Stimulated activated CD4-positive, alpha-beta T cell treated with anti-CD3 and anti-CD28 coated beads, Interleukin-15, amount 100 ng/mL, for 48 hours (primary cell): ENCODE measurements at places on chromosomes 16 and 17.

GRCh38 chr17:75614006-75614405, 19.2 kb upstream of the SMIM5 start:
- no peak for DNase-seq

DNA sequence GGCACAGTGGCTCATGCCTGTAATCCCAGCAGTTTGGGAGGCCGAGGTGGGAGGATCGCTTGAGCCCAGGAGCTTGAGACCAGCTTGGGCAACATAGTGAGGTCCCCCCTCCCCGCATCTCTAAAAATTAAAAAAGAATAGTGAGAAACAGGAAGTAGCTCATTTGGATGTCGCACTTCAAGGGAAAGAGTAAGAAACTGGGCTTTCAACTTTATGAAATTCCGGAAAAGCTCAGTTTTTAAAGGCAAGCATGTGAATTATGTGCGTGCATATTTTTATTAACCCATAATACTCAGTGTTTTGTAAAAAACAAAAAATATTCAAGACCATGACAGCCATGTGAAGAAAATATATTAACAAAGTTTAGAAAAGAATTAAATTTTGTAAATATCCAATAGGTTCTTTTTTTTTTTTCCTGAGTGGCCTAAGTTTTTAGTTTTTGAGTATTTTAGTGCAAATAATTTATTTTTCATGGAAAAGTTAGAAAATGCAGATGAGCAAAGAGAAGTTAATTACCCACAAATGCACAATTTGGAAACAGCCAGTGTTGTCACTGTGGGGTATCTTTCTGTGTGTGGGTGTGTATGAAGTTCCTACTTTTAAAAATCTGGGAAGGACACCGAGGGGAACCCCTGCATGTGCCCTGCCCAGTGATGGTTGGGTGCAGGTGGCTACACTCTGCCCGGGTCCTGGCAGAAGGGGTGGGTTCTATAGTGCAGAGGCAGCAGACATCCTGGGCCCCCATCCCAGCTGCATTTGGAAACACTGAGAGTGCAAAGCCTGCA, 40.0 kb downstream of the CIBAR2 start:
- DNase-seq, result no peak

- no peak for DNase-seq
Observed at GRCh38 chr17:34178092-34178491, 77.0 kb upstream of the CCL2 start.

- DNase-seq, result no peak
Observed at GRCh38 chr17:56141046-56141839, 12.0 kb upstream of the ANKFN1 start.

DNA sequence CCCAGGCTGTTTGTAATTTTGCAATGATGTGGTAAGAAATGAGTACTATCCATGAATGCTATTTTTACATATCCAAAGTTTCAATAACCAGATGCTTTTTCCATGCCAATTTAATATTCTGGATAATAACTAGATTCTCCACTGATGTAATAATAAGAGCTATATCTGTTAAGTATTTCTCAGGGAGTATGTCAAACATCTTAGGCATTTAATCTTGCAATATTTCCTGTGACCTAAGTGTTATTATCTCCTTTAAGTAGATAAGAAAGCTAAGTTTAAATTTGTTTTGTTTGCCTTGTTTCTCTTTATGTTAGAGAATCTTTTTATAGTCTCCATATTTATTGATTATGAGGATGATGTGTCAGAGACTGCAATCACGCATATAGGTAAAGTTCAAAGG, 32.3 kb upstream of the HS3ST3A1 start:
- DNase-seq, result no peak

- DNase-seq, result no peak
Observed at GRCh38 chr16:79194291-79194690, 406.2 kb downstream of the MAF start.

DNA sequence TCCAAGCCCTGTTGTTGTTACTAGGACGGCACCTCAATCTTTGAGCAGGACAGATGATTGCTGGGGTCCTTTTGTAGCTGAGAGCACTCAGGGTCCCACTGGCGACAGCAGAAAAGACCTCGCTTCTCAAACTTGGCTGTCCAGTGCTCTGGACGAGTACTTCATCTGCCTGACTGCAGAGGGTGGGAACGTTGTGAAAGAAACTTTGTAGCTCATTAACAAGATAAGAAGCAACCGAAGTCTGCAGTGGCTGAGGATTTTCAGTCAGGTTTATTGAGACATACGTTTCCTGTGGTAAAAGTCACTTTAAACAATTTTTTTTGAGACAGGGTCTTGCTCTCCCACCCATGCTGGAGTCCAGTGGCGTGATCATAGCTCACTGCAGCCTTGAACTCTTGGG, 191.7 kb downstream of the PRKCB start:
- no peak for DNase-seq

DNA sequence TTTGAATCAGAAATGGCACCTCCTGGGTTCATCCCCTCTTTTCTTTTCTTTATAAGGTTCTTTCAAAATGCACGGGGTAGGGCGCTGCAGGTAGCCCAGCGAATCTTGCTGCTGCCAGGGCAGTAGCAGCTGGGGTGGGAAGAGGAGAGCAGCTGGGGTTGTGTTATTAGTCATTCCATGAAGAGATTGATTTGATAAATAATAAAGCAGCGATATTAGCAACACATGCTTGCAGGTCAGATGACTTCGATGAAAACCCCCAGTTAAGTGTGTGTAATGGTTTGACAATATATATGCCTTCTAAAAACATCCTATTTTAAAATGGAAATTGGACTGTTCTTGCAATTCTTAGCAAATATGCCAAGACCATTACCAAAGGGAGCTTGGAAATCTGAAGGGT, 200.7 kb downstream of the CCDC182 start:
- DNase-seq, result no peak

GRCh38 chr17:73283841-73284282, 22.2 kb upstream of the CPSF4L start:
- no peak for DNase-seq

DNA sequence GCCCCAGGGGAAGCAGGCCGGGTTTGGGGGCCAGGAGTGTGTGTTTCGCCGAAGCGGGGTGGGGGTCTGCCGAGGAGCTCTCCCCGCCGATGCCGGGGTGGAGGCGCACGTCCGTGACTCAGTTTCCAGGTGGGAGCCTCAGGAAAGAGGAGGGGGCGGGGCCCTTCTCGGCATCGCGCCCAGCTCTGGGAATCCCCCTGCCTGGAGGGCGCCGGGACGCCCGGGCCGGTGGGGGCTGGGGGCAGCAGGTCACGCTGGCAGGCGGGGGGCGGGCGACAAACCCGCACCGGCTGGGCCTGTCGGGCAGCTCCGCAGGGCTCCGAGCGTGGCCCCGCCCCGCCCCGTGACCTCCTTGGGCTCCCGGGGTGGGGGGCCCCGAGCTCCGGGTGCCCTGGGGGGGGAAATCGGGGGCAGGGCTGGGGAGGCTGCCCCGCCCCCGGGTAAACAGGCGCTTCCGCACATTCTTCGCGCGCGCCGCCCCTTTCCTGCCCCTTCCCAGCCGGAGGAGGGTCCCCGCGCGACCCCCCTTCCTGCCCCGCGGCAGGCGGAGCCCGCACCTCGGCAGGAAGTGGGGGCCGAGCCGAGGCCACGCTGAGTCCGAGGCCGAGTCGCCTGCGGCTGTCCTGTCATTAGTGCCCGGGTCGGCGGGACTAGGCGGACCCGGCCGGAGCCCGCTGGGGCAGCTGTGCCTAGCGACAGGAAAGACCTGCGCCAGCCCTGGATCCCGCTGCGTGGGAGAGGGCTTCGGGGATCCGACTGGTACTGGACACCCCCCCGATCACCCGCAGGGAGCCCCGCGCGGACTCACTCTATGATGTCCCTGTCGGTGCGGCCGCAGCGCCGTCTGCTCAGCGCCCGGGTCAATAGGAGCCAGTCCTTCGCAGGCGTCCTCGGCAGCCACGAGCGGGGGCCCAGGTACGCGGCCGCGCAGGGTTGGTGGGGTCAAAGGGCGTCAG, 9.3 kb downstream of the RIPOR1 start:
- DNase-seq, result no peak

- no peak for DNase-seq
Observed at GRCh38 chr17:44004077-44004760, at the start of gene NAGS. Gene NAGS (plus strand): TSS chr17:44004622. CDS start chr17:44004664, 42 bp downstream.

GRCh38 chr16:86026916-86027315, 128.0 kb downstream of the IRF8 start:
- DNase-seq, result no peak

DNA sequence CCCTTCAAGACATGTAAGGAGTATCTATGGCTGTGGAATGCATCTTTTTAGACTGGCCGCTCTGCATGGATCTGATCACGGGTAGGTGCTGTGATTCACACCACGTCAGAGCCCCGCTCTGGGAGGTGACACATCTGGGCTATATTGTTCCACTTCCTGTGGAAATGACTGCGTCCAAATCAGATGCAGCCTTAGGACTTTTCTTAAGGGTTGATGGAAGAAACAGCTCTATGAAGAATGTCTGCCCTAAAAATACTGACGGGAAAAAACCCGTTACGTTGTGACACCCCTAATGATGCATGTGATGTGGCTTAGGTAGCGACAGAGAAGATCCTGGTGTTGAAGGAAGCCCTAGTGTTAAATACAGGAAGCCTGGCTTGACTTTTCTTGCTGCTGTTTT, 12.2 kb downstream of the BANP start:
- peak; percentile 73 for DNase-seq

- DNase-seq, result no peak
Observed at GRCh38 chr17:80750263-80750662, 205.6 kb downstream of the RPTOR start.

- no peak for DNase-seq
Observed at GRCh38 chr17:55002458-55002857, 33.9 kb downstream of the STXBP4 start.

DNA sequence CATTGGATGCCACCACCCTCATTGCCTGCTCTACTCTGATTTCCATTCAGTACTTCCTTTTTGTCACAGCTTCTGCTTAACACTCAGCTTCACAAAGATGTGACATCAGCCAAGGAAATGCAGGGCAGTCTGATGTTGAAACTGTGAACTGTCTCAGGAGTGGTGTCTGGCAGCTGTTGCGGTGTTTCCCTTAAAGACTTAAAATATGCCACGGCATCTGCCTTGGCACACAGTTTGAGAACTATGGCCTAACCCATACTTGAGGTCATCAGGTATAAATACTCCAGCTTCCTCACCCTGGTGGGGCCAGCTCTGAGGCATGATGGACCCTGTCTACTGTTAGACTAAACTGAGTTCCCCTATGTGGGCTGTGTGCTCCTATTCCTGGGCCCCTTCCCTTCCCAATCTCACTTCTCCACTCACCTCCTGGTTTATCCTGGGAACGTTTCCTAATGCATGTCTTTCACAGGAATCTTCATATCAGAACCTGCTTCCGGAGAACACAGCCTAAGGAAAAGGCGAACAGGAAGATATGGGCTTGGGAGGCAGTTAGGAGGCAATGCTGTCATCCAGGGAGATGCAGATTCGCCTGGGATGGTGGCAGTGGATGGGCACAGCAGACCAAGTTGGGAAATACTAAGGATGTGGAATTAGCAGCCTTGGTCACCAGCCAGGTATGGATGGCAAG, 96.5 kb downstream of the WSCD1 start:
- no peak for DNase-seq

GRCh38 chr17:41737680-41738023, 3.2 kb upstream of the HAP1 start:
- no peak for DNase-seq

GRCh38 chr17:10119203-10120108, 79.0 kb downstream of the GAS7 start:
- DNase-seq, result no peak

GRCh38 chr16:88078111-88078775, 127.0 kb downstream of the BANP start:
- no peak for DNase-seq

GRCh38 chr17:39750131-39751015, 12.6 kb downstream of the GRB7 start:
- DNase-seq, result no peak

GRCh38 chr17:79802736-79803420, 6.0 kb upstream of the CBX8 start:
- DNase-seq, result no peak

GRCh38 chr17:76252040-76252954, 12.0 kb upstream of the RNF157 start:
- no peak for DNase-seq

DNA sequence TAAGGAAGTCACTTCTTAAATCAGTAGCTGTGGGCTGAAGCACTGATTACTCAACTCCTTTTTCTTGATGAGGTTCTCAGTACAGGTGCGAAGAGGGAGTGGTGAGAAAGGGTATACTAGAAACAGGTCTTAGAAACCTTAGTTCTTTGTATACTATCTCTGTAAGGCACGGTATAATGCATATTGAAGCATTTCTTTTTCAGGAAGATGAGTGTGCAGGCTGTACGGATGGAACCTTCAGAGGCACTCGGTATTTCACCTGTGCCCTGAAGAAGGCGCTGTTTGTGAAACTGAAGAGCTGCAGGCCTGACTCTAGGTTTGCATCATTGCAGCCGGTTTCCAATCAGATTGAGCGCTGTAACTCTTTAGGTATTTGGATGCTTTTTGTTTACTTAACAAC, 39.2 kb downstream of the CYLD start:
- no peak for DNase-seq

GRCh38 chr16:28283173-28283572, 9.2 kb upstream of the SBK1 start:
- no peak for DNase-seq

DNA sequence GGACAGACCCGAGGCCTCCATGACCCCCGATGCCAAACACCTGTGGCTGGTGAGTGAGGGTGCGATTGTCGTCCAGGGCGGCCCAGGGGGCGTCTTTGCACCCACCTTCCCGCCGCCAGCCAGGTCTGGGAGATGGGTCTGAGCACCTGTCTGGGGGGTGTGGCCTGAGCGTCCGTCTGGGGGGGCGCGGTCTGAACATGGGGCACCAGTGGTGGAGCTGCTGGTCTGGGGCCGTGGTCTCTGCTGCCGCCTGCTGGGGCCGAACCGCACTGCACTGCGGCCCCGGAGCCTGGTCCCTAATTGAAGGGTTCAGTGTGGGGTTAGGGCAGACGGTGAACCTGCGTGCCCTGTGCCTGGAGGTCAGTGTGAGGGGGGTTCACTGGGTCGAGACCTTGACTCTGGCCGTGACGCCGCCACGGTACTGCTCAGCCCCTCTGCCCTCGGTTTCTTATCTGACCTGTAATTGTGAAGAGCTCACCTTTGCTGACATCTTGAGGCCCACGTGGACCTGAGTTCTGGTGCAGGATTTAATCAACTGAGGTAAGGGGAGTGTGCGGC, 12.6 kb upstream of the TCF25 start:
- DNase-seq, result peak; percentile 40

- DNase-seq, result no peak
Observed at GRCh38 chr16:57113664-57114063, 21.3 kb downstream of the CPNE2 start.

DNA sequence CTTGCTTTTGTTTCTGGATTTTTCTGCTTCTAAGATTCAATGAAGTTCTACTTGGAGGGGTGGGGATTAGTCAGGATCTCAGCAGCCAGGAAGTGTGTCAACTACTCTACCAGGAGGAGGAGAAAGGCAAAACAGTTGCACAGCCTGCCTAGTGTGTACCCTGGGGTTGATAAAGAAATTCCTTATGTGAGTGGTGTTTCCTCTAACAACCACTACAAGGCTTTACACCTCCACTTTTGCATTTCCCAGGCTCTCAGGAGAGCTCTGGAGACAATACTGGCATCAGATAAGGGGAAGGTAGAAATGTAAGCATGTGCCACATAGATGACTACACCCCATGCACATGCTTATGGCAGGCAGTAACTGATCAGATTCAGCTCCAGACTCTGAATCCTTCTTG, 174.6 kb downstream of the TOX3 start:
- no peak for DNase-seq

GRCh38 chr17:67942810-67943209, 53.5 kb downstream of the C17orf58 start:
- no peak for DNase-seq
